ENCODE measurements at places on chromosomes 7 and 10. TPM values are rescaled to one million over a fixed set of nuclear protein-coding genes. Genes with fewer than 3 reads are reported as not detected.

GRCh38 chr7:81414411-81414810 lies 355.4 kb downstream of the HGF start:
- DNase-seq, result no peak

GRCh38 chr10:84156768-84157167 lies 16.8 kb upstream of the GPR15LG start:
- DNase-seq, result no peak

DNA sequence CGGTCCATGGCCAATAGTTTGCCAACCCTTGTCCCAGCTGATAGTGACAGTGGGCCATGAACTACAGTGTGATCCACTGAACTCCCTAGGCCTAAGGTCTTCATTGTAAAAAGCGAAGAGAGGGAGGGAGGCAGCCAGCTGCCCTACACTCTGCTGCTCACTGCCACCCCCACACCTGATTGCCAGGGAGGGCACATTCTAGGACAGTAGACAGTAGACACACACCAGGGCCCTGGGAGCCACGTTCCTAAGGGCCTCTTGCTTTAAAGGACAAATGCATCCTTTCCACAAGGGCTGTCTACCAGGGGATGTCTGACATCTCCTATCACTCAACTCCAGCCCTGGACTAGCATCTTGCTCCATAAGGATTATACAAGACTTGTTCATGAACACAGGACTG lies 122.2 kb downstream of the DLG5 start:
- DNase-seq, result no peak

GRCh38 chr10:98642281-98642680 lies 195.5 kb upstream of the HPS1 start:
- no peak for DNase-seq

DNA sequence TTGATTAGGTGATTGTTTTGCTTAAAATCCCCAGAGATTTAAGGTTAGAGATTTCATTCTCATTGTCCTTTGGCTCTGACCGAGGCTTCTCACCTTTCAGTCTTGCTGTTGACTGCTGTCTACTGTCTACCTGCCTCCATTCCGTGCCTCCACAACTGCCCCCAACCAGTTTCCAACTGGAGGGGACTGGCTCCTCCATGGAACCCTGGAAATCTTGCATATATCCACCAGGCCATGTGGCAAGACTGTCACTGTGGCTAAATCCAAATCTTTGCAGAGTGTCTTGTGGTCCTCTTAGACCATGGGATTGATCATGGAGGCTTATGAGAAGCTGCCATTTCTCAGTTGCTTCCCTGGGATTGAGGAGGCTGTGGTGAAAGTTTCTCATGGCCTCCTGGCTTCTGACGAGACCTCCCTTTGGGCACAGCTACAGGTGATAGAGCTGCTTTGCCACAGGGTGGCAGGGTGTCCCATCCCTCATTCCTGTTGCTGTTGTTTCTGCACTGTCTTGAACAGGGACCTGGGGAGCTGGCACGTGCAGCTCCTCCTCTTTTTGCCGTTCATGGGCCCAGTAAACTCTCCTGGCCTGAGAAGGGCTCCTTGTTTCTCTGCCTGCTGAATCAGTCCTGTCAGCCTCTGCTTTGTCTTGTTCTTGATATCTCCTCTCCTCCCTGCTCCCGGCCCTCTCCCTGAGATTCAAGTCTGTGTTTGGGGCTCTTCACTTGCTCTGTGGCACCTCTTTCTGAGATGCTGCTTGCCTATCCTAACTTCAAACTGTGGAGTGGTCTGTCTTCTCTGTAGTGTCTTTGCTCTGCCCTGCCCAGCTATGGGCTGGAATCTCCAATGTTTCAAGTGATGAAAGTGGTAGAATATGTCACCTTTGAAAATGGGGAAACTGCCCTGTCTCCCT lies 63.6 kb upstream of the IGFBP3 start:
- DNase-seq, result no peak

- no peak for DNase-seq
Observed at GRCh38 chr10:74153123-74153522, 2.1 kb downstream of the ADK start.

DNA sequence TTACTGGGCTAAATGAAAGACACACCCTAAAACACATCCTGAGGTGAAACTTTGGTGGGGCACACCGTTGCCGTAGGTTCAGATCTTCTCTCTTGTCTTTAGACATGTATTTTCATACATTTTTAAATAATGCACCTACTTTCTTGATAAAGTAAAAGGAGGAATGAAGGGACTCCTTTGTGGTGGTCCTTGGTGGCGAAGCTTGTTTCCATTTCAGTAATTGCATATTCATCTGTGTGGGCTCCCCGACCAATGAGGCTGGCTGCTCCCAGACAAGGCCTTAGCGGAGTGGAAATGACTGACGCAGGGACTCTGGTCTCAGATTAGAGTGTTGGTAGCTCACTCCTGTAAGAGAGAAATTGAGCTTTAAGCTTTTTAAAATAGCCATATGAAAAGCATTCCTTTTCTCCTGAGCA lies 815 bp downstream of the CCSER2 start:
- no peak for DNase-seq

DNA sequence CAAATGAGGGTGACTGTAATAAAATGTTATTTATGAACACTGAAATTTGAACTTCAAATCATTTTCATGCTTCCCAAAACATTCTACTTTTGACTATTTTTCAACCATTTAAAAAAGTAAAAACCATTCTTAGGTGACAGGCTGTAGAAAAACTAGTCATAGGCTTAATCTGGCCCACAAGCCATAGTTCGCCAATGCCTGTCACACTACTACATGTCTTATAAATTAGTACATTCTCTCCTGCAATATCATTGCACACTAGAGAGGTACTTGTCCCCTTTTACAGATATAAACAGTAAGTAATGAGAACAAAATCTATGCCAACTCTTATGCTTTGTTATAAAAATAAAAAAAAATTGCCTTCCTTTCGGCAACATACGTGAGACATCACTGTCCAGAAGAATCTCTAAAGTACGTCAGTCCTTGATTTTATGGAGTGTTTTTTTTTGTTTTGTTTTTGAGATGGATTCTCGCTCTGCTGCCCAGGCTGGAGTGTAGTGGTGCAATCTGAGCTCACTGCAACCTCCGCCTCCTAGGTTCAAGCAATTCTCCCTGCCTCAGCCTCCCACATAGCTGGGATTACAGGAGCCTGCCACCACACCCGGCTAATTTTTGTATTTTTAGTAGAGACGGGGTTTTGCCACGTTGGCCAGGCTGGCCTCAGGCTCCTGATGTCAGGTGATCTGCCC lies 23.2 kb downstream of the UPF2 start:
- no peak for DNase-seq

DNA sequence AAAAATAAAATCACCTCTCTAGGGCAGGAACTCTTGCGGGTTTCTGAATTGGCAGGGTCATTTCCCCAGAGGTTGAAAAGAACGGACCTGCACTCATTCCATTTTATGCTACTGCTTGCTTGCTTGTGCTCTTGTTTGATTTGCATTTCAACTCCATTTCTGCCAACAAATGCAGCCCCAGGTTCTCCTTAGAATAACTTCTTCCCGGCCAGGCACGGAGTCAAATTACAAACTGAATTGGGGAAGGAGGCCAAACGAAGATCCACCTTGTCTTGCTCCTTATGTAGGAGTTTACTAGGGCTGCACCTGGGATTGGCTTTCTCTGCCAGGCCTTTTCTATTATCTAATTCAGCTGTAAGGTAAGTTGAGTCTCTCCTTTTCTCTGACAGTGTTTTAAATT lies 79.6 kb downstream of the HGF start:
- DNase-seq, result no peak

DNA sequence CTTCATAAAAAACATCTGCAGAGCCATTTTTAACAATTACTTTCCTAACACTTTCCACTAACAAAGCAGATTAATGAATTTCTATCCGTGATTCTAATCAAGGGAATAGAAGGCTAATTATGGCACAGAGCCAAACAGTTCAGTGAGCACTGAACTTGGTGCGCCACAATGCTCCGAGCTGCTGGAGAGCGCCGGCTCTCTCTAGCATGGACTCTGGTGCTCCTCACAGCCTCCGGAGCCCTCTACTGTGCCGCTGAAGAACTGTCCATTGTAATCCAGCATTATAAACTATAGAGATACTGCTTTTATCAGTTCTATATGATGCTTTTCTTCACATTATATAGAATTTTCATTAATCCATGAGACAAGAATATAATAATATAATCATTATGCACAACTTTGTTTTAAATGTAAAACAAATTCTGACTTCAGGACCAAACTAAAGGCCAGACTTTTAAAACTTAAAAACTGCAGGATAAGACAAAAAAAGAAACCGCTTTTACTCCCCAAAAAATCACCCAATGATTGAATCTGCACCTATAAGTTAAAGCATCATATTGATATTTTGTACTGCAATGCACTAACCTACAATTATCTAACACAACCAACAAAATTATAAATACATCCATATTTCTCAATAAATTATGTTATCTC lies 123.6 kb downstream of the RNF32 start:
- peak; percentile 33 for DNase-seq

DNA sequence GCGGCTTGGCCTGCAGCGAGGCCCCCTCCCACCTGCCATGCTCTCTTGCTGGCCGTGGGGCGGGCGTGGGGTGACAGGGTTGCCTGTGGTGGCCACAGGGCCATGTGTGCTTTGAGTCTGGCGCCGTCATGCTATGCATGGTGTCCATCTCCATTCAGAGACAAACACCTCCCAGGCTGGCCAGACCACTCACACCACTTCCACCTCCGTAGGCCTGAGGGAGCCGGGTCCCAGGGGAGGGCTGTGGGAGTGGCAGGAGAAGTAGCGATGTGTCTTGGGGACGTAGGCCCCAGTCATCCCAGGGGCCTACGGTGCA lies 65.5 kb downstream of the DNAJB6 start:
- DNase-seq, result no peak

GRCh38 chr10:127977357-127978009 lies 70.6 kb downstream of the PTPRE start:
- peak; percentile 81 for DNase-seq

GRCh38 chr7:47785923-47786556 lies 162.2 kb downstream of the PKD1L1 start:
- DNase-seq, result no peak

- DNase-seq, result no peak
Observed at GRCh38 chr7:122038904-122039303, 105.1 kb downstream of the AASS start.

Gene GNG11
- 170 TPM for total RNA-seq

Gene GRM3
- not detected for total RNA-seq

Gene SPOCK2
- 0.20 TPM for total RNA-seq

Gene FFAR4
- not detected for total RNA-seq

Gene BLNK
- not detected for total RNA-seq

Gene IDI2
- total RNA-seq, result not detected

Gene RBM17
- 69.5 TPM for total RNA-seq

Gene CALCR
- total RNA-seq, result not detected

Gene CAMK1D
- 3.1 TPM for total RNA-seq
